ENCODE measurements at places on chromosomes 3 and 15. TPM values are rescaled to one million over a fixed set of nuclear protein-coding genes. Genes with fewer than 3 reads are reported as not detected.

GRCh38 chr15:64800476-64800875 is 25.0 kb downstream of the PIF1 start:
- no peak for DNase-seq

GRCh38 chr3:156449710-156450574 is 105.0 kb downstream of the SSR3 start:
- DNase-seq, result peak; percentile 21

- DNase-seq, result no peak
Measured at GRCh38 chr15:68951813-68952212, 21.5 kb downstream of the SPESP1 start.

DNA sequence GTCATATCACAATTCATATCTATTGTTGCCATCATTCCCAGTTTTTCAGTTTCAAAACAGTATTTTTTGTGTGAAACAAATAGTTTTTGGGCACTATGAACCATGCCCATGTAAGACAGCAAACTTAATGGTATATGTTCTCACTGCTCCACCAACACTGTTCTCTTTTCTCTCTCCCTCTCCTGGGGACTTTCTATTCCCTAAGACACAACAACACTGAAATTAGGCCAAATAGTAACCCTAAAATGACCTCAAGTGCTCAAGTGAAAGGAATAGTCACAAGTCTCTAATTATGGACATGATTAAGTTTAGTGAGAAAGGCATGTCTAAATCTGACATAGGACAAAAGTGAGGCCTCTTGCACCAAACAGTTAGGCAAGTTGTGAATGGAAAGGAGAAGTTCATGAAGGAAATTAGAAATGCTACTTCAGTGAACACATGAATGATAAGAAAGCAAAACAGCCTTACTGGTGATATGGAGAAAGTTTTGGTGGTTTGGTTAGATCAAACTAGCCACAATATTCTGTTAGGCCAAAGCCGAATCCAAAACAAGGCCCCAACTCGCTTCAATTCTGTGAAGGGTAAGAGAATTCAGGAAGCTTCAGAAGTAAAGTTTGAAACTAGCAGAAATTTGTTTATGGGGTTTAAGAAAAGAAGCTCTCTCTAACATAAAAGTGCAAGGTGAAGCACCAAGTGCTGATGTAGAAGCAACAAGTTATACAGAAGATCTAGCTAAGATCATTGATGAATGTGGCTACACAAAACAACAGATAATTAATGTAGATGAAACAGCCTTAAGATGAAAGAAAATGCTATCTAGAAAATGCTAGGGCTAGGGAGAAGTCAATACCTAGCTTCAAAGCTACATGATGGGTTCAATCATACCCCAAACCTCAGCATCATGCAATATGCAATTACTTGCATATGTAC is 104.2 kb downstream of the CBLB start:
- no peak for DNase-seq

PPP1R14D gene
- not detected for total RNA-seq

ATP8B4 gene
- 0.82 TPM for total RNA-seq
